Liver (tissue), 10 donors: ENCODE measurements at places on chromosomes 7 and 10. TPM values are rescaled to one million over a fixed set of nuclear protein-coding genes. Genes with fewer than 3 reads are reported as not detected.

DNA sequence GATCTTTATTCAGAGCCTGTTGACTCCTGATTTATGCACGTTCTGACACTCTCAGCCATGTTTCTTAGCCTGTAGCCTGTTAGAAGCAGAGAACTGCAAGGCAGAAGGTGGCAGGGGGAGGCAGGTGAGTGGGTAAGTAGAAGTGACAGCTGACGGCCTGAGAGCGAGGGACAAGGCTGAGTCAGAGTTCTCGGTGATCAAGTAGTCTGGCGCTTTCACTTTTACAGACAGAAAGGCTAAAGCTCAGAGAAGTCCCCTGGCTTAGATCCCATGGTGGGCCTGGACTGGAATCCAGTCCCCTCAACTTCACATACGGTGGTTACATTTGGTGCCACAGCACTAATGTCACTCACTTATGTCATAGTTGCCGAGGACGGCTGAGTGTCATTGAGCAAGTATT, 139.0 kb downstream of the TACC2 start:
- H3K4me1 ChIP-seq = no peaks in the 10 kb centered on the region
- H3K27me3 ChIP-seq = no peaks in the 10 kb centered on the region
- H3K4me3 ChIP-seq = no peak overlapping the region
- no peak overlapping the region for H3K27ac ChIP-seq

DNA sequence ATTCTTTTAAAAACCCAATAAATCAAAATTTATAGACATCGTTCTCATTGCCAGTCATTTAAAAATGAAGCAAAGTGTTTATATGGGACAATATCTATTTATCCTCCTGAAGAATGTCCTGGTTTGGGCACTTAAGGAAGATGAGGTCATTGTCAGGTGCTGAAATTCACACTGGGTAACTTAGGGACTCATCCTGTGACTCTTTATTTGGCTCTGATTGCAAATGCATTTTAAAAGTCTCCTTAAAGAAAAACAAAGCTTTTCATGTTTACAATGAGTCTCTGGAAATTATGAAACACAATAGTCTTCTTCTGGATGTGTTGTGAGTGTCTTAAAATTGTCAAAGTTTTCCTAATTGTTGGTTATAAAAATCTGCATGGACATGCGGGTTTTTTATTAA, 69.5 kb upstream of the GPR158 start:
- DNase-seq = no peak
- no peaks in the 10 kb centered on the region for H3K36me3 ChIP-seq
- no peaks in the 10 kb centered on the region for H3K4me1 ChIP-seq
- no peak overlapping the region for H3K4me3 ChIP-seq

DNA sequence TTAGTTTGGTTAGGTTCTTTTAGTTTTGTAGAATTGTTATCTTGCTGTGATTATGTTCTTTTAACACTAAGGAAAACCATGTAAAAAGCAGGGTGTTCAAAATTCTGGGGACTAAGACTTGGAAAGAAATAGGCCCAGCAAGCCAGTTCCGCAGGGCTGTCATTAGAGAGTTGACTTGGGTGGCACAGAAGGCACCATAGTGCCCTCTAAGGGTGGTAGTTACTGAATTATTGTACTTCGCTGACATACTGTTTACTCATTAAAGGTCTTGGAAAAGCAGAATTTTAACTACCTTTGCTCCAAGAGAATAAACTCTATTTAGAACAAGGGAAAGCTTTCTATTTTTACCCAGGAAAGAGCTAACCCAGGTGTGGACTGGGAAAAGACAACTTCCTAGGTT, 86.5 kb downstream of the OTUD1 start:
- H3K27me3 ChIP-seq = no peaks in the 10 kb centered on the region
- no peak overlapping the region for H3K4me3 ChIP-seq
- no peak for DNase-seq
- no peak overlapping the region for H3K27ac ChIP-seq
- H3K36me3 ChIP-seq = no peaks in the 10 kb centered on the region

GRCh38 chr7:4702961-4703512, 20.9 kb downstream of the FOXK1 start:
- no peaks in the 10 kb centered on the region for H3K36me3 ChIP-seq
- no peaks in the 10 kb centered on the region for H3K27me3 ChIP-seq
- no peak overlapping the region for H3K27ac ChIP-seq
- H3K4me1 ChIP-seq = peaks cover 2% of the 10 kb centered on the region

DNA sequence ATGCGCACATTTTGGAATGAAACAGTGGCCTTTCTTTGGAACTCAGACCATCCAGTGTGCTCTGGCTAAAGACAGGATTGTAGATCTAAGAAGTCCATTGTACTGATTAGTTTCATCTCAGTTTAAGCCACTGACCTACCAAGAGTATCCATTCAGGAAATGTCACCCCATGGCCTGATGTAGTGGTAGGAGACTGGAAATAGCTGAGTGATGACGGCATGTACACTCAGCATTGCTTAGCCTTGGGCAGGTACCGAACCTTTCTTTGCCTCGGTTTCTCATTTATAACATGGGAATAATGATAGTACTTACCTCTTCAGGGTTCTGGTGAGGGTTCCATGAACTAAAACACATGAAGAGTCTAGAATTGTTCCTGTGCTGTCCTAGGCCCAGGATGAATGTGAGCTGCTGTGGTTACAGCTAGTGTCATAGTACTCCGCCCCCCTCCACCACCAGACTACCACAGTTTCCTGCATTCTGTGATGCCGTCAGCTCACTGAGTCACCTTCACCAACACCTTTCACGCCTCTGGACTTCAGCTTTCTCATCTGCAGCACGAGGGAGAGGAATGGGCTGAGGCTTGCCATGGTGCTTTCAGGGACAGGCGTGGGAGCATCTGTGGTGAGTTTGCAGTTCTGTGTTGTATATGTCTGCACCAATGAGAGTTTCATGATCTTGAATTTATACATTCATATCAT, 484.0 kb upstream of the GALNT17 start:
- H3K36me3 ChIP-seq = no peaks in the 10 kb centered on the region
- no peaks in the 10 kb centered on the region for H3K4me1 ChIP-seq
- no peak for DNase-seq
- no peaks in the 10 kb centered on the region for H3K27me3 ChIP-seq

- peaks cover 48% of the 10 kb centered on the region for H3K36me3 ChIP-seq
- H3K27me3 ChIP-seq = no peaks in the 10 kb centered on the region
- no peak overlapping the region for H3K27ac ChIP-seq
- DNase-seq = no peak
- peaks cover 12% of the 10 kb centered on the region for H3K4me1 ChIP-seq
Measured at GRCh38 chr7:44061645-44062179, 3.7 kb downstream of the PGAM2 start.

DNA sequence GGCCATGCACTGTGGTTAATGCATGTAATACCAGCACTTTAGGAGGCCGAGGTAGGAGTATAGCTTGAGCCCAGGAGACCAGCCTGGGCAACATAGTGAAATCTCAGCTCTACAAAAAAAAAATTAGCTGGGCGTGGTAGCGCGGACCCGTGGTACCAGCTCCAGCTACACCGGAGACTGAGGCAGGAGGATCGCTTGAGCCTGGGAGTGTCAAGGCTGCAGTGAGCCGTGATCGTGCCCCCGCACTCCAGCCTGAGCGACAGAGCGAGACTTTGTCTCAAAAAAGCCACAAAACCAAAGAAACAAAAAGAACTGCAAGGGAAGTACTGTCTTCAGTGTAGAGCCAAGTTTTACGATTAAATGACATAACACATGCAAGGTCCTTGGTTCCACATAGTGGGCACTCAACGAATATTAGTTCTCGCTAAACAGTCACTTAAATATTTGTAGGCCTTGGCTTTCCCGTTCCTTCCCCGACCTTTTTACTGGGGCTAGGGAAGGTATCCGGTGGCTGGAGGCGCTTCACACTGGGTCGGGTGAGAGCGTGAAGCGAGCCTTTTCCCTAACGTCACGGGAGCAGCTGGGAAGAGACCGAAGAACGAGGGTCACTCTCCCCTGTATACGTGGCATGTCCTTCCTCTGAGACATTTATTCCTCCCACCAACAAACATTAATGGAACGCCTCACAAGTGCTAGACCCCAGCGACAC, 993 bp upstream of the SND1 start:
- DNase-seq = no peak
- peaks cover 25% of the 10 kb centered on the region for H3K4me1 ChIP-seq
- H3K27me3 ChIP-seq = no peaks in the 10 kb centered on the region
- H3K4me3 ChIP-seq = peak overlapping the region; percentile 80
- H3K36me3 ChIP-seq = no peaks in the 10 kb centered on the region

DNA sequence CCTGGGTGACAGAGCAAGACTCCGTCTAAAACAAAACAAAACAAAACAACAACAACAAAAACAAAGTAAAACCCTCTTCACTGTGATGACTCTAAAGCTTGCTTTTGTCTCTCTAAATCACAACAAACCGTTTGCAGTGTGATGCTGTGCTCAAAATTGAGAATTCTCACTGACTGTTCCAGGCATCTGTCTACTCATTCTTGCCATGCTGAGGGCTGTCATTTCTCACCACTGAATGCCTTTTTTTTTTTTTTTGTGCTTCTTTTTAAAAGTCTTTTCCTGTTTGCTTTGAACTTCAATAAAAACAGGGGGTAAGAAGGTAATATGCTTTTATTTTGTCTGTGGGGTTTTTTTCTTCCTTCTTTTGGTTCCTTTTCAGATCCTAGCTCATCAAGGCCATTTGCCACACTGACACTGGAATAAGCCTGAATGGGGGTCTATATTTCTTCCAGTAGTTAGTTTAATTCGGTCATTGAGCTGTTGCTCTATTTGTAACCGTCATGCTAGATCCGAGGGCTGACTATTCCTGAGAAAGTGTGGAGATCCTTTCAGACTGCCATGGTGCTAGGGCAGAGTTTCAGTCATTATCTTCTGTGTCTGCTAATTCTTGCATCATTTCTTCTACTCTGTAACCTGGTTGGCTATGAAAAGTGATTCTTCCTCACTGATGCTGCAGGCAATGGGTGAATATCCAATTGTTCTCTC, 10.6 kb downstream of the FAS start:
- H3K27me3 ChIP-seq = no peaks in the 10 kb centered on the region
- no peak overlapping the region for H3K4me3 ChIP-seq
- no peak overlapping the region for H3K27ac ChIP-seq
- H3K4me1 ChIP-seq = peaks cover 4% of the 10 kb centered on the region
- no peaks in the 10 kb centered on the region for H3K36me3 ChIP-seq

- peak; percentile 17 for DNase-seq
- H3K4me1 ChIP-seq = no peaks in the 10 kb centered on the region
- no peak overlapping the region for H3K4me3 ChIP-seq
- H3K27ac ChIP-seq = no peak overlapping the region
- no peaks in the 10 kb centered on the region for H3K36me3 ChIP-seq
- H3K27me3 ChIP-seq = peaks cover 3% of the 10 kb centered on the region
Measured at GRCh38 chr7:32222251-32222900, 152.2 kb upstream of the PDE1C start.

DNA sequence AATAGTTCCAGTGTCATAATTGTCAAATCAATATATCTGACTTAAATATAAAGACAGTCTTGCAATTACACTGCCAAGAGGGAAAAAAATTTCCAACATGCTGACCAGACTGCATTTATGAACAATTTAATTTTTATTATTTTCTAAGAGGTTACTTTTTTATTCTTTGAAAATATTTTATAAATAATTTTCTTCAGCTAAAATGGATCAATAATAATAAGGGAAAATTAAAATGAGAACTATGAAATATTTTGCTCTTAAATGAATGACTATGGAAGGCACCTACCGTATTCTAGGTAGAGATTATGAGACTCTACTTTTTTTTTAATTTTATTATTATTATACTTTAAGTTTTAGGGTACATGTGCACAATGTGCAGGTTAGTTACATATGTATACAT, 1032.5 kb upstream of the LRRN3 start:
- H3K4me1 ChIP-seq = no peaks in the 10 kb centered on the region
- no peak overlapping the region for H3K27ac ChIP-seq
- H3K36me3 ChIP-seq = no peaks in the 10 kb centered on the region
- no peak overlapping the region for H3K4me3 ChIP-seq
- no peaks in the 10 kb centered on the region for H3K27me3 ChIP-seq
- DNase-seq = no peak

DNA sequence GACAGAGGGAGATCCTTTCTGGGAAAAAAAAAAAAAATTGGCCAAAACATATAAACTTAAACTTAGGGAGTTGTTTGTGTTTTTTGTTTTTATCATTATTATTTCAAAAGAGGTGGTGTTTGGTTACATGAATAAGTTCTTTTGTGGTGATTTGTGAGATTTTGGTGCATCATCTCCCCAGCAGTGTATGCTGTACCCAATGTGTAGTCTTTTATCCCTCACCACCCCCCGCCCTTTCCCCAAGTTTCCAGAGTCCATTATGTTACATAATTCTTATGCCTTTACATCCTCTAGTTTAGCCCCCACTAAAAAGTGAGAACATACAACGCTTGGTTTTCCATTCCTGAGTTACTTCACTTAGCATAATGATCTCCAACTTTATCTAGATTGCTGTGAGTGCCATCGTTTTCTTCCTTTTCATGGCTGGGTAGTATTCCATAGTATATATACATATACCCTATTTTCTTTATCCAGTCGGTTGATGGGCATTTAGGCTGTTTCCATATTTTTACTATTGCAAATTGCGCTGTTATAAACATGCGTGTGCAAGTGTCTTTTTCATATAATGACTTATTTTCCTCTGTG, 148.1 kb upstream of the ZNF92 start:
- no peak overlapping the region for H3K4me3 ChIP-seq
- H3K27ac ChIP-seq = no peak overlapping the region
- H3K27me3 ChIP-seq = no peaks in the 10 kb centered on the region
- no peaks in the 10 kb centered on the region for H3K36me3 ChIP-seq

- H3K36me3 ChIP-seq = no peaks in the 10 kb centered on the region
- DNase-seq = no peak
- H3K4me3 ChIP-seq = peak within 1 kb of the TSS; percentile 80
- H3K27me3 ChIP-seq = no peaks in the 10 kb centered on the region
- peak within 1 kb of the TSS; percentile 94 for H3K27ac ChIP-seq
- H3K4me1 ChIP-seq = peaks cover 54% of the 10 kb centered on the region
Measured at GRCh38 chr10:96271016-96271815, at the start of gene BLNK. Gene BLNK (minus strand): TSS chr10:96271569. CDS start chr10:96271398, 171 bp downstream.

- no peaks in the 10 kb centered on the region for H3K4me1 ChIP-seq
- no peaks in the 10 kb centered on the region for H3K27me3 ChIP-seq
- no peak overlapping the region for H3K4me3 ChIP-seq
- no peaks in the 10 kb centered on the region for H3K36me3 ChIP-seq
- H3K27ac ChIP-seq = no peak overlapping the region
Measured at GRCh38 chr7:122748195-122748594, 45.5 kb upstream of the RNF148 start.

GRCh38 chr7:108093851-108094331, 36.3 kb downstream of the LAMB4 start:
- no peak overlapping the region for H3K4me3 ChIP-seq
- no peaks in the 10 kb centered on the region for H3K27me3 ChIP-seq
- H3K4me1 ChIP-seq = peaks cover 20% of the 10 kb centered on the region
- no peak for DNase-seq
- H3K36me3 ChIP-seq = no peaks in the 10 kb centered on the region
- peak overlapping the region; percentile 14 for H3K27ac ChIP-seq

- no peak for DNase-seq
- no peak overlapping the region for H3K4me3 ChIP-seq
- H3K4me1 ChIP-seq = no peaks in the 10 kb centered on the region
- H3K27ac ChIP-seq = no peak overlapping the region
Measured at GRCh38 chr7:37234334-37234733, 214.3 kb downstream of the ELMO1 start.

Gene GHRHR
- not detected for total RNA-seq

Gene JAKMIP3
- total RNA-seq = 0.17 TPM

Gene KAZALD1
- 1.2 TPM for total RNA-seq
